ENCODE measurements at places on chromosomes 1 and 21.

DNA sequence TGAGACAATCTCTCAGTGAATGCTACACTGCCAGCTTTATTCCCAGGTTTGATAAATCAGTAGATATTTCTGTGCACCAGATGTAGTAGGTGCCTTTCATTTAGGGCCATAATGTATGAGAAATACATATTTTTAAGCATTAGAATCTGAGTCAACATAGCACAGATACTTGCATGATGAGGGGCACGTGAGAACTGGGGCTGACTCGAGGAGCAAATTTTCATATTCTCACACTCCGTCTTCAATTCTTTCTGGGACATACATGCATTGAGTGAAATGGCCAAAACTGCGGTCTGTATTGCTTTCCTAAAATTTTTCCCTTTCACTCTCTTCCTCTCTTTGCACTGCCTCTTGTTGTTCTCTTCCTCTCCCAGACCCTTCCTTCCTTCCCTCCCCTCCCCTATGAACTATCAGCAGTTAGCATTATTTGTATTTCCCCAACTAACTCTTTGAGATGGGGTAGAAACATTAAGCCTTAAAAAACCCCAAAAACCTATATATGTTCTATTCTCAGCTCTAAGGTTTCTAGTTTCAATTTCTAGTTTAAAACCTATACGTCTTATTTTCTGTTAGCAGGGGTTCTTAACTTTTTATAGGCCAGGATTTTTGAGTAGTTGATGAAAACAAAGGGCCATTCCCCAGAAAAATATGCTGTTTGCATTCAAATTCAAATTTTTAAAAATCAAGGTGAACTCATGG lies 289.1 kb downstream of the PTBP2 start:
- DNase-seq, result no peak

DNA sequence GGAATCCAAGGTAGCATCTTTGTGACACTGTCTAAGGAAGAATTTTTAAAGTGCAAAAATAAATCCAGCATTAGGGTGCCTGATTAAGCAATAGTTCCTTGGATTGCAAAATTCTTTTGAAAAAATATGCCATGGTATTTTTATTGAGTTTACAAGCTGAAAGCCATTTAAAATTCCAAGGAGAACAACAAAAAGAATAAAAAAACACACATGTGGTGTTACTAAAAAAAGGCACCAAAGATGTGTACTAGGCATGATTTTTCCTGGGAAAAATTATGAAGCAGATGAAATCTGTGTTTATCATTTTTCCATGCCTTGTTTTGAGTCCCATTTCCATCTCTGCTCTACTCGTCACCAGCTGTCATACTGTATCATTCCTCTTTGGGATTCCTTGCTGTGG lies 157.0 kb upstream of the ZNHIT6 start:
- DNase-seq, result no peak

DNA sequence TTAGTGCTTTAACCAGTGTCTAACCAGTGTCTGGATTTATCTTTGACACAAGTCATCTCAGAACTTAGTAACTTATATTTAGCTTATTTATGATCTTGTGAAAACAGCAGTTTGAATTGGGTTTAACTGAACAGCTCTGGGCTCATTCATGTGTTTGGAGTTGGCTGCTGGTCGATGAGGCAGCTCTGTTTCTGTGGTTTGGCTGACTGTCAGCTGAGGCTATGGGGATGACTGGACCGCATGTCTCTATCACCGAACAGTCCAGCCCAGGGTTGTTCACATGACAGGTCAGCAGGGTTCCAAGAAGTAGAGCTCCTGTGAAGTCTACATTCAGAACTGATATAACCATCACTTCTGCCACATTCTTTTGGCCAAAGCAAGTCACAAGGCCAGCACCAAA lies 29.1 kb upstream of the C21orf91 start:
- no peak for DNase-seq

DNA sequence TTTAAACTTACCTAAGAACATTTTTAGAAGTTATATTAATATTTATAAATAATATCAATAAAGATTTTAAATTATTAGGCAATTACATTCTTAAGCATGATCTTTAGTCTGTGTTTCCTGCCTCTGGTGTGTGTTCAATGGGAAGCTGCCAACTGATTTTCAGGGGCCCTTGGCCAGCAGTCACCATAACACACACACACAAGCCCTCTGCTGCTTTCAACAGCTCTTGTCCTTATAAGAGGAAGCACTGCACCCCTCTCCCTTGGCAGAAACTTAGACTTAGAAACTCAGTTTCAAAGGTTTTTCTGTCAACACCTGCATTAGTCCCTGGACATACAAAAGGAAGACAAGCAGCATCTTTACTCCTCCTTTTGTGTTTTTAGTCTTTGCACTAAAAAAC lies 81.4 kb downstream of the VAV3 start:
- no peak for DNase-seq

- DNase-seq, result peak; percentile 64
Observed at GRCh38 chr1:3066250-3066711, 2.7 kb upstream of the PRDM16 start.

- no peak for DNase-seq
Observed at GRCh38 chr1:45037456-45037855, 25.4 kb downstream of the UROD start.

- no peak for DNase-seq
Observed at GRCh38 chr1:116232989-116233514, 121.9 kb downstream of the MAB21L3 start.

DNA sequence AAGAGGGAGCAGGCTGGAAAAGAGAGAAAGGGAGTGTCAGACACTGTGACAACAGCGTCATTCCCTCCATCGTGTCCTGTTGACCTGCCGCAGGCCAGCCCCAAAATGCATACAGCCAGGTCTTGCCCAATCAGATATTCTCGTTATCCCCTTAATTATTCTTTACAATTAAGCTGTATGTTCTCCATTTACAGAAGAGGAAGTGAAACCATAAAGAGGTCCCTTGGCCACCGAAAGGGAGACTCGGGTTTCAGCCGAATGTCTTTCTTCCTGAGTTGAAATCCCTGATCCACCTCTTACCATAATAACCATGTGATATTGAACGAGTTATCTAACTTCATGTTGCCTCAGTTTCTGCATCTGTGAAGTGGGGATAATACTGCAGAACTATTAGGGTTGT lies 70.5 kb downstream of the IGSF21 start:
- DNase-seq, result no peak

DNA sequence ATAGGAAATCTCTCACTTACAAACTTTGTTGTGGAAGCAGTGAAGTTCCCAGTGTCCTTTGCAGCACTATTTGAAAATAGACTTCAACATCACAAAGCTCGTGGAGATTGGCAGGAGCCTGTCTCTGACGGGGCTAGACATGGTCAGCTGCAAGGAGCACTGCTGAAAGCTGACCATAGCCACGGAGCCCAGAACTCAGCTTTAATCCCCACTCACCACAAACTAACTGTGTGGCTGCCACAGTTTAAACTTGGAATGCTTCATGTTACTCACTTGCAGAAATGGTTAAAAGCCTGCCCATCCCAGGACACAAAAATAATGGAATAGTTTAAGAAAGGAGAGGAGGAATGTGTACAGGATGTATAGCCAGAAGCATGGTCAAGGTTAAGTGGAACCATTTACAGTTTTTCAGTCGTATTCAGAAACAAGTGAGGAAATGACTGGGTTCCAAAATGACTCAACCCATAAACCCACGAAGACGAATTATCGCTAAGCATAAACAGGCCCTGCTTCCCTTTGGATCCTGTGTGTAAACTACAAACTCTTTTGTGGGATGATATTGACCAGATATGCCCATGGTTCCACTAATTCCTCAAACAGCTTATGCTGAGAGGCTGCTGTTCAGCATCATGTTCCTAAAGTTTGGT lies 18.2 kb downstream of the DNALI1 start:
- no peak for DNase-seq

- DNase-seq, result peak; percentile 81
Observed at GRCh38 chr1:11550664-11551283, 71.8 kb downstream of the DISP3 start.

GRCh38 chr21:28339403-28339802 lies 653.3 kb downstream of the LTN1 start:
- no peak for DNase-seq

DNA sequence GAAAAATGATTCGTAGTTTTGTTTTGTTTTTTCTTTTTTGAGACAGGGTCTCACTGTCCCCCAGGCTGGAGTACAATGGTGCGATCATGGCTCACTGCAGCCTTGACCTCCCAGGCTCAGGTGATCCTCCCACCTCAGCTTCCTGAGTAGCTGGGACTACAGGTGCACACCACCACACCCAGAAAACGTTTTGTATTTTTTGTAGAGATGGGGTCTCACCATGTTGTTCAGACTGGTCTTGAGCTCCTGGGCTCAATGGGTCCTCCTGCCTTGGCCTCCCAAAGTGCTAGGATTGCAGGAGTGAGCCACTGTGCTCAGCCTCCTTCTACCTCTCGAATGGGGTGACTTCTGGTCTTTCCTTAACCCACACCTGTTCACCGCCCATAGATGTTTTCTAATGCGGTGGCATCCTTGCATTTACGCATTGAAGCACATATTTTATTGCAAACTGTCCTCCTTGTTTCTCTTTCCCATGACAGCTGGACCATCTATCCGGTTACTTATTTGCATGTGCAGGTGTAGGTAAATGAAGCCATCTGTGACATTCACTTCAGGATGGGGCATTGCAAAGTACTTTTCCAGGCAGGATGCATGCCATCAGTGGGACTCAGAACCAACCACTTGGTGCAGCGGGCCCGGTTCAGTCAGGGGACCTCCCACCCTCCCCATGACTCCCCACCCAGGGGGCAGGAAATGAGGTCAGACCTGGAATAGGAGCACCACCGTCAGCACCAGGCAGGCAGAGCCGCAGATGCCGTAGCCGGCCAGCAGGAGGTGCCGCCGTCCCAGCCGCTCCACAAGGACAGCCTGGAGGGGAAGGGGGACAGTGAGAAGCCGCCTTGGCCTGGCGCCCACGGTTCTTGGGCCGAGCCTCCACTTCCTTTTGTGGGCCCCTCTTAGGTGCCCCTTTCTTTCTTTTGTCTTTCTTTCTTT lies 16.5 kb downstream of the SLC2A7 start:
- DNase-seq, result peak; percentile 28

DNA sequence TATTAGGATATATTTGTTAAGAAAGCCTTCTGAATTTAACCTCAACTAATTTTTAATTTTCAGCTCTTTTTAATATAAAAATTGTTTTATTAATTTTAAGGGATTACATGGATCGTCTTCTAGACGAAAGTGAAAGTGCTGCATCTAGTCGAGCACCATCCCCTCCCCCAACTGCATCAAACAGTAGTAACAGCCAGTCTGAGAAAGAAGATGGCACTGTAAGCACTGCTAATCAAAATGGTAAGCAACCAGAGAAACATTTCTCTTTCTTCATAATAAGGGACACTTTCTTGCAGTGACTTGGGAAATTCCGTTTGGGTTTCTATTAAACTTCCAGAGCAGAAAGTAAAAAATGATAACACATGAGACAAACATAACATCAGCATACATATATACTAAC lies 56.9 kb downstream of the MIER1 start:
- no peak for DNase-seq

- no peak for DNase-seq
Observed at GRCh38 chr1:110647254-110647891, 27.4 kb downstream of the KCNA3 start.

DNA sequence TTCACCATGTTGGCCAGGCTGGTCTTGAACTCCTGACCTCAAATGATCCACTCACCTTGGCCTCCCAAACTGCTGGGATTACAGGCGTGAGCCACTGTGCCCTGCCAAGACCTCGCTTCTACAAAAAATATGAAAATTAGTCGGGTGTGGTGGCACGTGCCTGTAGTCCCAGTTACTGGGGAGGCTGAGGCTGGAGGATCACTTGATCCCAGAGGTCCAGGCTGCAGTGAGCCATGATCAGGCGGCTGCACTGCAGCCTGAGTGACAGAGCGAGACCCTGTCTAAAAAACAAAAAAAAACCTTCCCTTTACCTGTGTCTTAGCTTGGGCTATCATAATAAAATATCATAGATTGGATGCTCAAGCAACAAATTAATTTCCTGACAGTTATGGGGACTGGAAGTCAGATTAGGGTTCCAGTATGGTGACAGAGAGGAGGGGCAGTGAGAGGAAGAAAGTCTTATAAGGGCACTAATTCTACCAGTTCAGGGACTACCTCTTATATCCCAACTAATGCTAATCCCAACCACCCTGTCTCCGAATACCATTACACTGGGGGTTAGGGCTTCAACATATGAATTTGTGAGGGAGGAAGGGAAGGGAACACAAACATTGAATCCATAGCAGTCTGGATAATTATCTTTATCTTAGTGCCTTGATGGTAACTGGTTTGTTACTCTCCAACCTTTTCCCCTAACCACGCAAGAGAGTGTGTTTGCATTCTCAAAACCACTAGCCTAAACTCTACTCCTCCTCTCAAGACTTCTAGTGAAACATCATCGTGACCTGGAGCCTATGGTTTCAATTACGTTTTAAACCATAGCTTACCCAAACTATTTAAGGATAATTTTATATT lies 1.0 kb upstream of the NAXE start:
- no peak for DNase-seq

DNA sequence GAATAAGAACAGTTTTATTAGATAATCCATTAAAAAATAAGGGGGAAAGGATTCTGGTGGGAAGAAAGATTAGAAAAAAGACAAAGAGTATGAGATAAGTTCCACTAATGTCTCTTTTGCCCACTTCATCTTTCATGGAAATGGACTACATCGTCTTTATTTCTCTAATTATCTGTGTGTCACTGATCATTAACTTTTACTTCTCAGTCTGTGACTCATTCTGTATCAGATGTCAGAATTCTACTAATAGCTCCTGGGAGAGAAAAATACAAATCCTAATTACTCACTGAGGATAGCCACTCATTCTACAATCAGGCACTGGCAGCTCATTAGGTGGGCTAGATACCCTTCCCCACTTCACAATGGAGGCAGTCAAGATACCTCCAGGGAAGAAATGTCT lies 41.7 kb downstream of the ILDR2 start:
- no peak for DNase-seq

- no peak for DNase-seq
Observed at GRCh38 chr1:113834716-113835115, 22.4 kb upstream of the RSBN1 start.

GRCh38 chr1:94236630-94237290 lies 624 bp downstream of the ARHGAP29 start:
- no peak for DNase-seq

GRCh38 chr1:155984341-155984740 lies 6.0 kb upstream of the ARHGEF2 start:
- DNase-seq, result no peak

DNA sequence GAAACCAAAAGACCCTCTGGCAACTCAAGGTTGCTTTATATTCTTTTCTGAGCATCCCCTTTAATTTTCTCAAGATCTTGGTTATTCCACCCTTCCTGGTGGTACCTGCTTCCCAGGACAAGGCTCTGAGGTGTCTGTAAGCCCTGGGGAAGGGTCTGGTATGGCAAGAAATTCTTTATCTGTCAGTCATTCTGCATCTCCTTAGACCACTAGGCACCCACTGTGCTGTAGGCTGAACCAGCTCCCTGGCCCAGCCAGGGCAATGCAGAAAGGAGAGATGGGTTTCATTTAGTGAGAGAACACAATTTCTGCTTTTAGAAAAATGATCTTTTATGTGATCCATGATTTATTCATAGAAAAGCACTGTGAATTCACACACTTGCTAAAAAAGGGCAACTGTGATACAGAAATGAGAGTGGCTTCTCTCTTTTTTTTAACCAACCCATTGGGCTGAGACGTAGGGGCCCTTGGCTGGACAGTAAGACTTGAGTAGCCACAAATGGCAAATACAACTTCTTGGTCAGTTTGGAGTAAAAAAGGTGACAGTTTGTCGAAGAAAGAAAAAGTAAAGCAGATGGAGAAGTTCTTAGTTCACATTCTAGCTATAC lies 4.1 kb downstream of the UROD start:
- no peak for DNase-seq
